ENCODE measurements at places on chromosomes 13 and 19.

DNA sequence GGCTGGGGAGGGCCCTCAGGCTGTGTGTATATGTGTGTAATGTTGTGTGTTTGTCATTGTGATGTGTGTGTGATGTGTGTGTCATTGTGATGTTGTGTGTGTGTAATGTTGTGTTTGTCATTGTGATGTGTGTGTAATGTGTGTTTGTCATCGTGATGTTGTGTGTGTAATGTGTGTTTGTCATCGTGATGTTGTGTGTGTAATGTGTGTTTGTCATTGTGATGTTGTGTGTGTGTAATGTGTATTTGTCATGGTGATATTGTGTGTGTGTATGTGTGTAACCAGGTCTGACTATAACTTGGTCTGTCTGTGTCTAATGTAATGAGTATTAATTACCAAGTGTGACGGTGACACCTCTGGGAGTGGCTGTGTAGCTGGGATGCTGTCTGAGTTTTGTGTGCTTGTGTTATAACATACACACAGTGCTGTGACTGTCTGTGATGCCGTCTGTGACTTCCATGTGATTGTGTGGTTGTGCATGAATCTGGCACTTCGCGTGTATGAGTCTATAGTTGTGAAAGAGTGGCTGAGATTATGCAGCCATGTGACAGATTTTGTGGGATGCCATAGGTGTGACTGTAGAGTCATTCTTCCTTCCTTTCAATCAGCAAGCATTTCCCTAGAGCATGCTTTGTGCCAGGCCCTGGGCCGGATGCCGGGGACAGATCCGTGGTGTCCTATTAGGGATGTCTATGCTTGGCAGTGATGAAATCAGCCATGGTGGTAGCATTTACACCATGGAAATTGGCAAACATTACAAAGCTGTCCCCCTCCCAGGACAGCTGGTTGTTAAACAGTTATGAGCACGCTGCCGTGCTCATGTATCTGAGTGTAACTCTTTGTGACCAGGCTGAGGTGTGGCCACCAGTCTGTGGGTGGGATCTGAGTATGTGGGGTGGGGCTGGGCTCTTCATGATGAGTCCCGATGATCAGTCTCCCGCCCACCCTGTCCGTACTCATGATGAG is 6.4 kb downstream of the TNFSF14 start:
- peak; percentile 35 for DNase-seq

- no peak for DNase-seq
These were observed 93.7 kb downstream of the FRY start for GRCh38 chr13:32125221-32125689.

- DNase-seq, result no peak
These were observed 75.0 kb upstream of the OXGR1 start for GRCh38 chr13:97069050-97069815.

- no peak for DNase-seq
These were observed 5.3 kb upstream of the MAB21L1 start for GRCh38 chr13:35481777-35482176.

DNA sequence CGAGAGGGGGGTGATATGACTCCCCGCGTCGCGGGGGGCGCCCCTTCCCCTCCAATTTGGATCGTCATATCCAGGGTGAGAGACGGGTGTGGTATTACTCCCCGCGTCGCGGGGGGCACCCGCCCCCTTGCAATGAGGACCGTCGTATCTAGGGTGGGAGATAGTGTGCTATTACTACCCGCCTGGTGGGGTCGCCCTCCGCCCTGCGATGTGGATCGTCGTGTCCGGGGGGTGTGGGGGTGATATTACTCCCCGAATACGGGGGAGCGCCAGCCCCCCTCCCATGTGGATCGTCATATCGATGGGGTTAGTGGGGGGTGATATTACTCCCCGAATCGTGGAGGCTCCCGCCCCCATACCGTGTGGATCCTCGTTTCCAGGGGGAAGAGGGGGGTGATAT is 29.2 kb upstream of the RGCC start:
- no peak for DNase-seq

GRCh38 chr13:50126993-50127725 is 111.9 kb downstream of the KCNRG start:
- DNase-seq, result no peak

DNA sequence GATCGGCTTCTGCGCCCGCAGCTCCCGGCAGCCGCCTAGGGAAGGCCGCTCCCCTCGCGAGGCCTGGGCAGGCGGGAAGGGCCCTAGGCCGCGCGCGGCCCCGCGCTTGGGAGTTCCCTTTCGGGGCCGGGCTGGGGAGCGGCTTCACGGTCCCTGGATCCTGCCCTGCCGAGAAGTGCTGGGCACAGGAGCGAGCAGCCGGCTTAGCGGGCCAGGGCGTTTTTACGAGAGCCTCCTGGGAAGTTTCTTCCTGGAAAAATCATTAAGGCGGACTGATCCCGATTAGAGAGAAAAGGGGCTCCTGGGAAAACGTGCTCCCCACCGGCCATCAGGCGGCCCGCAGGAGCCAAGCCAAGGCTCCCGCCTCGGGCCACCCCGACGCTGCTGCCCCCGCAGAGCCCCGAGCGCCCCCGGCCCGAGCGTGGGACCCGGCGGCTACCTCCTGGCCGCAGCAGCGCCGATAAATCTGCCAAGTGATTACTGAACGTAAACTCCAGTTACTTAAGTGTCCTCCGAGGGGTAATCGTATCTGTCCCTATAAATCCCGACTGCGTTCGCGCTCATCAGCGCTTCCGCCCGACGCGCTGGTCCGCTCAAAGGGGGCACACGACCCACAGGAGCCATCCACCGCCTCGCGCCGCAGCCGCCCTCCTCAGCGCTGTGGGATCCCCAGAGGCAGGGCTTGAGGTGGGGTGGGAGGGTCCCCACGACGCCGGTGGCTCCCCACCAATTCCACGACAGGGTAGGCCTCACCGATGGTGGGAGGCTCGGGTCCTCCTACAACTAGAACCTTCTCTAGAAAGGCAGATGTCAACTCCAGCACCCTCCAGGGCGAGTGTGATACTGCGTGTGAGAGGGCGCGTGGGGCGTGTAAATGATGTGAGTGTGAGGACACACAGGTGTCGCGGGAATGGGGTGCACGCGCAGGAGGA is 2.8 kb downstream of the ZIC5 start:
- no peak for DNase-seq

- no peak for DNase-seq
These were observed 144.8 kb downstream of the FLT1 start for GRCh38 chr13:28349907-28350654.

DNA sequence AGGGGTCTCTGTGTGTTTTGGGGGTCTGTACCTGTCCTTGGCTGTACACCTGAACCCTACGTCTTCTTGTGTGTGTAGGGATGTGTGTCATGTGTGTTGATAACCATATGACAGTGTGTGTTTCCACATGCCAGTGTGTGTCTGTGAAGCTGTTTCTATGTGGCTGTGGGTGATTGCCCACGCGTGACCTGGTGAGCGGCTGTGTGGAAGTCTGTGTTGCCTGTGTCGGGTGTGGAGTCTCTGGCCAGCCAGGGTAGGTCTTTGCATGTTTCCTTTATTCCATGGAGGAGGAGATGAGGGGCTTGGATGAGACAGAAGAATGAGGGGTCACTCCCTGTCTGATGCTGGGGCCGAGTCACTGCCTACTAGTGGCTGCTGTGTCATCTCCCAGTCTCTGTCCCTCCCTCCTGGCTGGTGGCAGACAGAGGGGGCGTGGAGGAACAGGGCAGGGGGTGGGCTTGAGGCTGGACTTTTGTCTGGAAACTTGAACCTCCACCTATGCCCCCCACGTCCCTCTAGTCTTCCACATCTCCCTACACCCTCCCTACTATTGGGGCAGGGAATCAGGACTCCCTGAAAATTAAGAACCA is 2.8 kb upstream of the FOSB start:
- no peak for DNase-seq

- no peak for DNase-seq
These were observed 25.2 kb downstream of the KCTD15 start for GRCh38 chr19:33821871-33822270.

DNA sequence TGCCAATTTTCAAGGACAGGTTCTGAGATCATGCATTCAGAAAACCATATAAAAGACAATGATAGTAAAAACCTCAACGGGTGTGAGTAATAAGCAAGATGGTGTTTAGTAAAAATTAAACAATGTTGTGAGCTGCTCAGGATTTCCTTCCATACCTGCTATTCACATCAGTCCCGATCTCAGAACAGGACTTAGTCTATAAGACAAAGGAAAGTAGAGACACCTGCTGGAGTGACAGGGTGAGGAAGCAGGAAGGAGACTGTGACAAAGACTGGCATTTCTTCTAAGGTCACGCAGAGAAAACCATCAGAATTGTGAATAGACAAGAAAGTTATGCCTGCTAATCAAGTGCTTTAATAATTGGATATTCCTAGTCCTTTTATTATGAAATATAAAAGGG is 648.0 kb downstream of the DACH1 start:
- no peak for DNase-seq

DNA sequence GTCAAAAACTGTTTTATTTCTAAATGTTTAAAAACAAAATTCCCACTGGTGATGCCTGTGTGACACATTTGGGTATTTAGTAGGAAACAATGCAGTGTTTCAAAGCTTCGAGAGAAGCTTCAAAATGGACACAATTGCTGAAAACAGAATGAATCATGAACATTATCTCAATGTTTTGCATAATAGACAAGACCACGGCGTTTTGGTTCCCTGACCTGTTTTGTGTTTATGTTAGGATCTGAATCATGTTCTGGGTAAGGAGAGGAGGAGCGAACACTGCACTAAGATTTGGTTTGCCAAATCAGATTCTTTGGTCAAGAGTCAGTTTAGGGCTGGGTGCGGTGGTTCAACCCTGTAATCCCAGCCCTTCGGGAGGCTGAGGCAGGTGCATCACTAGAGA is 42.2 kb downstream of the IFT88 start:
- DNase-seq, result no peak

- DNase-seq, result no peak
These were observed 120.1 kb downstream of the PAN3 start for GRCh38 chr13:28258417-28258816.

DNA sequence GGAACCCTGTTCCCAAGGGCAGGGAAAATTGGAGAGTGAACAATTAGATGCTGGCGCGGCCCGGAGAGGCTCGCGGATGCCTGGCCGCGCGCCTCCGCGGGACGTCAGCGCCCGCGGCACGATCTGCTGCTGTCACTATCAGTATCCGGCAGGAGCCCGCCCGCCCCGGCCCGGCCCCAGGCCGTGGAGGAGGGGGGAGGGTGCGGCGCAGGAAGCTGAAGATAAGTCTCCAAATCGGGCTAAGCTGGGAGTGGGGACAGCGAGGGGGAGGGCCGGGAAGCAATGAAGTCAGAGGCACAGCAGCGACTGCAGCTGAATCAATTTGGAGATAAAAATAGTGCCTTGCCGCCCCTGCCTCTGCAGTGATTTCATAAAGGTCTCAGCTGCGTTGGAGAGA is 441.5 kb upstream of the KLF12 start:
- no peak for DNase-seq

GRCh38 chr19:3250675-3251074 is 26.2 kb downstream of the CELF5 start:
- DNase-seq, result no peak

GRCh38 chr13:36975172-36975571 is 24.0 kb downstream of the ALG5 start:
- no peak for DNase-seq

GRCh38 chr19:38277969-38278680 is 13.8 kb downstream of the SPINT2 start:
- DNase-seq, result peak; percentile 38

DNA sequence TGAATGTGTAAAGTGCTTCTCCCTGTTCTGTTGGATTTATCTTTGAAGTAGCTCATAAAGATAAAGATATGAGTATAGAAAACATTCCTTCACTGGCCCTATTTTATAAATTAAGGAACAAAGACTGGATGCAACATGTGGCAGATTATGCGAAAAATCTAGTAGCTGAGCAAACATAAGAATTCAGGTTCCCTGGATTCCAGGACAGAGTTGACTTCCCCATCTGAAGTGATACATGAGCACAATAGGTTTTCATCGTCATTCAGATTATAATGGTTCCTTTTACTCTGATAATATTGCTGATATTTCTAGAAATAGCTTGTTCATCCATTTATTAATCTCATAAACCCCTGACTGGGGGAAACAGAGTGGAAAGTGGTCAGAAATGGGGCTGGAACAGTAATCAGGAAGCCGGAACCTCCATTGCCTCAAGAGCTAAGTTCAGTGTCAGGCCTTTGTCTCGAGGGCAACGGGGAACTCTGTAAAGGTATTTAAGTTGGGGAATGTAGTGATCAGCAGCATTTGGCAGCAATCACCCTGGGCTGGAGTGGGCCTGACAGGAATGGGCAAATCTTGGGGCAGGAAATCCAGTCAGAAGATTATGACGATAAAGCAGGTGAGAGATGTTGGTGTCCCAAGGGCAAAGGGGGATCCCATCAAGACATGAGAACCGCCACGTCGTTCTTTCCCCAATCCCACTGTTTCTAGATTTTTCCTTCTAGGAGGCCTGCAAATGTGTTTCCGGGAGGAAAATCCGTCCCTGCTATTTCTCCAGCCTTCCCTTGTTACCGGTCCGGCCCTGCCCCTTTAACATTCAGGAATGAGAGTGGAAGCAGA is 232.5 kb upstream of the SERP2 start:
- peak; percentile 25 for DNase-seq
